Gastrocnemius medialis (tissue), 4 donors: ENCODE measurements at places on chromosomes 1 and 21. TPM values are rescaled to one million over a fixed set of nuclear protein-coding genes. Genes with fewer than 3 reads are reported as not detected.

The RBM11 gene
- total RNA-seq, result 0.75 TPM

The CELA2A gene
- total RNA-seq, result not detected

The MFSD2A gene
- total RNA-seq, result 1.0 TPM

The SYNJ1 gene
- 10.9 TPM for total RNA-seq

- DNase-seq, result no peak
Observed at GRCh38 chr1:47629201-47629600, 191.4 kb downstream of the FOXD2 start.

DNA sequence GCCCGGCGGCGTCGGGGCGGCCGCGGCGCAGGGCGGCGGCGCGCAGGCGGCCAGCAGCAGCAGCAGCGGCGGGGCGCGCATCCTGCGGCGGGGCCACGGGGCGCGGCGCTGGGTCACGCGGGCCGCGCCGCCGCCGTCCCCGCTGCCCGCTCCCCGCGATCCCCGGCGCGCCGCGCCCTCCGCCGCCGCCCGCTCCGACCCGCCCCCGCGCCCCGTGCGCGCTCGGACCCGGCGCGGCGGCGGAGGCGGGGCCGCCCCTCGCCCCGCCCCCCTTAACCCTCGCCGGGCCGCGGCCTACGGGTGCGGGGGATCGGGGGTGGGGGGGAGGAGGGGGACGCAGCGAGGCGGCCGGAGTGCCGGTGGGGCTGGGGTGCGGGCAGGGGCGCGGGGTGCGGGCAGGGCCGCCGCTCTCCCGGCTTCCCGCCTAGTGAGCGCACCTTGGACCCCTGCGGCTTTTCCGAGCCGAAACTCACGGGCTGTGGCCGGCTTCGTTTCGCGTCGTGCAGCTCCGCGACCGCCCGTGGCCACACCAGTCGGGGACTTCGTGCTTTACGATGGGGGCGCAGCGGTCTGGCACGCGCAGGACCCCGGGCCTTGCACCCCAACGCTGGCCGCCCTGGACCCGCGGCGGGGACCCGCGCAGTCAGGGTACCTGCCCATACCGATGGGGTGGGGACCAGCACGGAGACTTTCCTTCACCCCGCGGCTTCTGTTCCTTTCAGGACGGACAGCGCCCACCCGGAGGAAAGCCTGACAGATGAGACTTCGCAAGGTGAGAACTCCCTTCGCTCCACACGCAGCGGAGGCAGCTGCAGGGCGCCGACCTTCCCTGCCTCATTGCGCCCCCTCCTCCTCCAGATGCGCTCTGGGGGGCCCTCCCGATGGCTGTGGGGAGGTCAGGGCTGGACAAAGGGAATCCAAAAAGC, at the start of gene FNDC10:
Gene FNDC10, minus strand, starts transcription at position 201 of the 926 bp plus-strand sequence. Its CDS starts 120 bp downstream, at position 81.
- no peak for DNase-seq

DNA sequence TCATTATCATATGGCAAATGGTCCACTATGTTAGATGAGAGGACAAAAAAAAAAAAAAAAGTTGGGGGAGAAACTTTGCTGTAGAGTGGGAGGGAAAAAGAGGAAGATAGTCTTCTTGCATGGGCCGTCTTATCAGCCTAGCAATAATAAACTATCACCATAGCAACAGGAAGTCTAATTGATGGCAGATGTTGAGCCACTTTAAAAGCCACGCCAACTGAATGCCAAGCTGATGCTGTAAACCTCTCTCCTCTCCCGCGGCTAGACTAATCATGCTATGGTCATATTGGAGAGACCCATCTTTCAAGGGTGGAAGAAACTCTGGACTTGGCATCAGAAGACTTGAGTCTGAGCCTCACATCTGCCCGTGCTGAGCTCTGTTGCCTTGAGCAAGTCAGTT, 122.2 kb upstream of the HOOK1 start:
- DNase-seq, result no peak

GRCh38 chr1:51303751-51304251, 26.6 kb downstream of the TTC39A start:
- no peak for DNase-seq

GRCh38 chr1:5311634-5312292, 657.4 kb downstream of the AJAP1 start:
- DNase-seq, result no peak

- no peak for DNase-seq
Observed at GRCh38 chr1:101980974-101981373, 15.8 kb downstream of the OLFM3 start.

DNA sequence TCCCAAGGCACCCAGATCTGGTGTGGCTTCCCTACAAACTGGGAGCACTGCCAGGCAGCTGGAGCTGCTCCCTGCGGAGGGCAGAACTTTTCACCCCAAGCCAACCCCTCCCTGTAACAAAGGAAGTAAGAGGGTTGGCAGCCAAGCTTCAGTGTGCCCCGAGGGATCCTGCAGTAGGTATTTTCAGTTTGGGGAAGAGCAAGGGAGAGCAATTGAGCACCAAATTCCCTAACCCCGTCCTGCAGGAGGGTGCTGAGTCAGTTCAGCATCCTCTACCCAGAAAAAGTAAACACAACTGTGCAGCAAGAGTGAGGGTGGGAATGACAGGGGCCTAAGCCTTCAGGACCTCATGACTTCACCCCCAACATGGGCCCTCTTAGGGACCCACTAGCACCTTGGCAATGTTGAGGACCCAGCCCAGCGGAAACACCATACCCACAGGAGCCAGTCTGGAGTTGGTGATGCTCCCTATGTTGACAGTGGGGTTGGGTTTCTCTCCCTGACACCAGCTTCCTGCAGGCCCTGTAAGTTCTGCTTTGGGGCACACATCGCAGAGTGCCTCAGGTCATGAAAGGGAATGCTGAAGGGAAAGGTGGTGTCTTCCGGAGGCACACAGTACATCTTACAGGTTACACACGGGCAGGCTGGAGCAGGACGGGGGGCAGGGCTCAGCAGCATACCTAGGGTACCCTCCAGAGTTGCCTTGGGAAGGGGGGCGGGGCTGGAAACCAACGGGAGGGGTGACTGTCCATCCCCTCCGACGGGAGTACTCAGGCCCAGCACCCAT, 14.8 kb downstream of the SH3BP5L start:
- peak; percentile 30 for DNase-seq

DNA sequence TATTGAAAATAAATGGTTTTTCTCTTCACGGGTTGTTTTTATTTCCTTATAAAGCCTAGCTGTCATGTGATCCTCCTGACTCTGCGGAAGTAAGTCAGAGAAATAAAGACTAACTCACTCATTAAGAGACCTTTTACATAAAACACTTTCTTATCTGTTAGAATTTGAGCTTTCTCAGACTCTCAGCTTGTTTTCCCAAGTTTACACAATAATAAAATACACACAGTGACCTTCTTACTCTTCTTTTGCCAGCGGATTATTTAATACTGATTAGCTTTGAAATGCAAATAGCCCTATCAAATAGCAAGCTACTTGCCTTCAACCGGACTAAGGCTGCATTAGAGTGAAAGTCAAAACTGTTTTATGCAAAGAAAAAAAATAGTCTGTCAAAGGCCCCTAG, 45.5 kb upstream of the CXADR start:
- DNase-seq, result no peak

- DNase-seq, result no peak
Observed at GRCh38 chr1:208868554-208868953, 624.4 kb upstream of the PLXNA2 start.

GRCh38 chr21:45409466-45410150, 4.6 kb downstream of the COL18A1 start:
- no peak for DNase-seq

- peak; percentile 81 for DNase-seq
Observed at GRCh38 chr1:46616277-46617107, at the start of gene MOB3C. MOB3C (minus strand) TSS chr1:46616811; CDS start chr1:46613321, 3,490 bp downstream.
